Coronary artery (tissue), 2 donors: ENCODE measurements at places on chromosomes 2 and 18.

- no peak for DNase-seq
These were observed 71.8 kb upstream of the HAAO start for GRCh38 chr2:42864222-42864621.

GRCh38 chr18:12686100-12686499, 16.4 kb downstream of the CEP76 start:
- no peak for DNase-seq

- no peak for DNase-seq
These were observed 336.6 kb upstream of the SALL3 start for GRCh38 chr18:78643004-78643403.

DNA sequence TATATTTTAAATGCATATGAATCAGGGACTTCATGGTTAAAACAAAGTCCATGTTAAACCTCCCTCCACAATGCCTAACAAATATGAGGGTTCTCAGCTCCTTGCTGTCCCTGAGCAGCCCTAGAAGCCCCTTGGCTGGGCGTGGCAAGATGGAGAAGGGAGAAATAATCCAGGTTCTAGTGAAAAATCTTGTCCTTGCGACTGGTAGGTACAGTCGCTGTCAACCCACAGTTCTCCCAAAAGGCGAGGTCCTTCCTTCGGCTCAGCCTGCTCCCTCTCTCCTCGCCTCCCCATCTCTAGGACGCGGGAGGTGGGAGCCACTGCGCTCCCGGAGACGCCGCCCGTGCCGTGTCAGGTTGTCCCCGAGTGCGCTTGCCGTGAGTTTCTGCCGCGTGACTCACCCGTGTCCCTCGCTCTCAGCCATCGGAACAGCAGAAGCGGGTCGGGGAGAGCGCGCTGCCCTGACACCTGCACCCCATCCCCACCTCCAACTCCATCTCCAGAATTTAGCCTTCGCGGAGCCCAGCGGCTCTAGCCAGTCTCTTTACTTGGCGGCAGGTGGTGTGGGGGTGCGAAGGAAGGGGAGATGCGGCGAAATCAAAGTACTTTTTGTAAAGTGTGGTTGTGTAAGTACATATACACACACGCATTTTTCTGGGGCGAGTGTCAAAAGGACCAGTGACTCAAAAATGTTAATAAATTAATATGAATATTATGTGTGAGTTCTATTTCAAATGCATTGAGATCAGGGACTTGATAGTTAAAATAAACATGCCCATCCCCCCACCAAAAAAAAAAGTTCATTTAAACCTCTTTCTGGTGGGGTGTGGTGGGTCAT, 65.1 kb upstream of the TMEM17 start:
- no peak for DNase-seq

DNA sequence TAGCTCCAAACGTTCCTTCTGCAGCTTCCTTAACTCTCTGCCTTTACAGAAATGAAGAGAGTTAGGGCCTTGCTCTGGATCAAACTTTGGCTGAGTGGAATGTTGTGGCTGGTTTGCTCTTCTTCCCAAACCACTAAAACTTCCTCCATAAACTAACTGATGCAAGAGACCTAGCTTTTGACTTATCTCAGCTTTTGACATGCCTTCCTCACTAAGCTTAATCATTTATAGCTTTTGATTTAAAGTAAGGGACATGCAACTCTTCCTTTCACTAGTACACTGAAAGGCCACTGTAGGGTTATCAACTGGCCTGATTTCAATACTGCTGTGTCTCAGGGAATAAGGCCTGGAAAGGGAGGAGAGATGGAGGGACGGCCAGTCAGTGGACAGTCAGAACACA, 8.3 kb downstream of the PXDN start:
- no peak for DNase-seq

- DNase-seq, result no peak
These were observed 152.8 kb downstream of the SMAD2 start for GRCh38 chr18:47777626-47778025.
